ENCODE measurements at places on chromosomes 3 and 15.
A peak's percentile ranks its signal among the peaks of the same experiment; 100 is the strongest.

GRCh38 chr3:38968891-38969290 is 82.9 kb downstream of the SCN11A start:
- DNase-seq: no peak

DNA sequence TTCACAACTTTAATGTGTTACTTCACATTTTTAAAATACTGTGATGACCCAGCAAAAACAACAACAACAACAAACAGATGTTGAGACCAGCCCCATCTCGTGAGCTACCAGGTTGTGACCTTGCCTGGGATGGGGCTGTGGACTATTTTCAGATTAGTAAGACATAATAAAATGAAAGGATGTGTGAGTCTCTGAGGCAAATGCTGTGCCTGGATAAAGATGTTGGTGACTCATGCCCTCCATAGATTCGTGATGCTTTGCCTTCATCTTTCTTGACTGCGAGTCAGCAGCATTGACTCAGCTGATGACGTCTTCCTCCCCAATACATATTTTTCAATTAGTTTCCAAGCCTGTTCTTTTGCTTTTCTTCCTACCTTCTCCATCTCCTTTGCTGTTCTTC is 453.0 kb upstream of the CFAP20DC start:
- no peak for DNase-seq

DNA sequence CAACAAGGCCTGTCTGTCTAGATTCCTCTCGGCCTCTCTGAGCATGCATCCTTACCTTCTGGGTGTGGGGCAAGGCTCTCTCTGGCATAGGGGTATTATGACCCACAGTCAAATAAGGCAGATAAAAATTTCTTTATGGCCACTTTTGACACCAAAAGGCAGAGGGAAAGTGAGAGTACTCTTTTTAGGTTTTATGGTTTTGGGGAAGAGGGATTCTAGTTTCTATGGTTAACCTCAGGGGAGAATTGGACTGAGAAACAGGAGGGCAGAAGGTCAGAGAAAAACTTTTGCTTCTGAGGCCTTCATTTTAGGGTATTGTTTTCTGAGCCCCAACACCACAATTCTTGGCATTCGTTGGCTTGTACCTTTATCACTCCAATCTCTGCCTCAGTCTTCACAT is 70.0 kb upstream of the CCDC54 start:
- no peak for DNase-seq

DNA sequence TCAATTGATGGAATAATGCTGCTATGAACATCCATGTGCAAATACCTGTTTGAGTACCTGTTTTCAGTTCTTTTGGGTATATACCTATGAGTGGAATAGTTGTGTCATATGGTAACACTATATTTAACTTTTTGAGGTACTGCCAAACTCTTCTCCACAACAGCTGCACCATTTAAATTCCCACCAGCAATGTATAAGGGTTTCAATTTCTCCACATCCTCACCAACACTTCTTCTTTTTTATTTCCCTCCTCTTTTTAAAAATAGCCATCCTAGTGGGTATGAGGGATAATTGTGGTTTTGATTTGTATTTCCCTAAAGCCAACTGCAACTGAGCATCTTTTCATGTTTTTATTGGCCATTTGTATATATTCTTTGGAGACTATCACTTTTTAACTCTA is 31.3 kb upstream of the ARHGEF3 start:
- no peak for DNase-seq

DNA sequence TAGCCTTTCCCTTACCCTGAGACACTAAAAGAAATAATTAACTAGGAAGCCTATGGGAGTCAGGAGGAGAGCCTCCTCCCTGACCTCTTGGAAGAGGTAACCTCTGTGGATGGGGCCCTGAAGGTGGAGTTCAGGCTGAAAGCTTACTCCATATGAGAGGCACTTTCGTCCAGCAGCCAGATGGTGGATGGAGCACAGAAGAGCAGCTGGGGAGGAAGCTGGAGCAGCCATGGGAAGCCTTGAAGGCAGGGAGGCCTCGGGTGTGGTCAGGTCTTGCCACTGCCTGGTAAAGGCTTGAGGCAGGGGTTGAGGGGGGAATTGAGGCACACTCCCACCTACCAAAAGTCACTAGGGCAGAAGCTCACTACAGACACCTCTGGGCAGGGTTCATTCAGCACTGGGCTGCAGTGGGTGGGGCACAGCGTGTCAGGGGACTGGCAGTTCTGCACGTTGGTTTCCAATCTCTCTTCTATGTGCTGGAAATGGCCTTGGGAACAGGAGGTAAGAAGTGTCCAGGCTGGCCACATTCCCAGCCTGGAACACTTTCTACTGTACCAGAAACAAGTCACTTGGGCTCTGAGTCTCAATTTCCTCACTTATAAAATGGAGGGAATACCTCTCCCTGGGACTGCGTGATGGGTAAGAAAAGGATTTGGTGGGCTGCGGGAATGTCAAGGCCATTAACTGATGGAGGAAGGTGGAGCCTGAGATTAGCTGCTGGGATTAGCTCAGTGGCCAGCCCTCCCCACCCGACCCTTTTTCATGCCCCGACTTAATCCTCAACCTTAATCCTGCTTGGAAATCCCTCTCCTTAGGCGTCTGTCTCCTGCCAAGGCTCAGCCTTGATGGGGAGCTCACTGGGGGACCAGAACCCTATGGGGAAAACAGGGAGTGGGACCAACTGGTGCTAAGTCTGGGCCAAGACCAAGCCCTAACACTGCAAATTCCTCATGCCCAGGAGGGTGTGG is 5.4 kb downstream of the PCBP4 start:
- DNase-seq: no peak

DNA sequence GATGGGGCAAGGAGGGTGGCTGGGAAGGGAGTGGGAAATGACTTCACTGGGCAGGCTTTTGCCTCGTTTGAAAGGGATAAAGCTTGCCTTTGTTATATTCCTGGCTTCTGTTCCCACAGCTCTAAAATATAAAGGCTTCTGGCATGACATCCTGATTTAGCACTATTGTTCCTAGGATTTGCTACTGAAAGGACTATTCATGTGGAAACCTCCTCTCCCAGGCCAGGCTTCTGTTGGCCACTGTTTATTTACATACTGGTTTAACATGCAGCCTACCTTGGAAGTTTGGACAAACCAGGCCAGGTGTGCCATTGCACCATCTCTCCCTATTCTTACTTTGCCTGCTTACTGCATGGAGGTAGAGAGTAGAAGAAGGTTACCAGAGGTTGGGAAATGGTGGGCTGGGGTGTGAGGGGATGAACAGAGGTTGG is 2.4 kb upstream of the LMCD1 start:
- no peak for DNase-seq

GRCh38 chr3:63349583-63350573 is 71.8 kb downstream of the SYNPR start:
- DNase-seq: peak; percentile 25

GRCh38 chr3:83769791-83770663 is 1188.8 kb upstream of the CADM2 start:
- no peak for DNase-seq

- DNase-seq: no peak
These were observed 16.0 kb downstream of the HACD2 start for GRCh38 chr3:123568875-123569274.

- no peak for DNase-seq
These were observed 31.0 kb upstream of the OR5K4 start for GRCh38 chr3:98322686-98323085.

DNA sequence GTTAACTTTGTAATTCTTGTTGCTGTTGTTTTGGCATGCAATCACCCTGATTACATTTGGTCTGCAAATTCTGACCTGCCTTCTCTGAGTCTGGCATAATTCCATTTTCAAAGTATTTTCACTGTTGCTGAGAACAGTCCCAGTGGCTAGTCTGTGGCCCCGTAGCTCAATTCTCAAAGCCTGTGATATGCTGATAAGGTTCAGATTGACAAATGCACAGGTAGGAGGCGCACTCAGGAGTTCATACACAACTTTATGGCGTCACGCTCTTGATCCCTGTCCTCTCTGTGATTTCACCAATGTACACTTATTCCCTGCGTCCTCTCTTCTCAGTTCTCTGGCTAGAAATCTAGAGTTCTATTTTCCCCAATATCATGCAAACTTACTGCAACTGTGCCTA is 376.6 kb upstream of the SLCO3A1 start:
- no peak for DNase-seq

GRCh38 chr3:3178498-3179328 is 778 bp downstream of the CRBN start:
- no peak for DNase-seq

DNA sequence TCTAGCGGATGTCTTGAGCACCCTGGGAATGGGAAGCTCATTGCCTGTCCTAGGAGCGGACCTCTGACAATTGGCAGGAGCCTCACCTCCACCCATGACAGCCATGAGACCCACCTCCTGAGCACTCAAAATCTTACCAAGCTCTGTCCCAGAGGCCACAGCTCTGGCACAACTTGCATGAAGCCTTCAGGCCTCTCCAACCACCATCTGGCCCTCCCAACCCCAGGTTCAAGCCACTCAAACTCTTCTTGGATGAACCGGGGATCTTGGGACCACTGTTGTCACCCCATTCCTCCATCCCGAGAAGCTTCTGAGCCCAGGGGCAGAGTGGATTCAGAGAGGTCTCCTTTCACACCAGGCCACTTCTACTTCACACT is 1.5 kb downstream of the VIPR1 start:
- no peak for DNase-seq

DNA sequence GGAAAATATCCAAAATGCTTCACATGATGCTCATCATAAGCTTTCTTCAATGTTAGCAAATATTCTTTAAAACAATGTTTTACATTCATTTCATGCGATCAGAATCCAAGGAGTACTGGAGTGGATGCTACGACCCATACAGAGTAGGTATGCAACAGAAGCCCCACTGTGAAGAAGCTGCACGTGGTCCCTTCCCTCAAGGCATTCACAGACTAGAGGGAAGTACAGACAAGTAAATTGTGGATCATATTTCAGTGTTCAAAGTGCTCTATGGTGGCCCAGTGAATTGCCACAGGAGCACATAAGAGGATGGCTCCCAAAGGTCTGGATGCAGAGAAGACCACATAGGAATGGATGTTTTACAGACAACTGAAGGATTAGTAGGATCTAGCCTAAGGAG is 789.9 kb downstream of the IGSF11 start:
- DNase-seq: no peak

- no peak for DNase-seq
These were observed 20.8 kb downstream of the AKAP13 start for GRCh38 chr15:85401108-85401774.

DNA sequence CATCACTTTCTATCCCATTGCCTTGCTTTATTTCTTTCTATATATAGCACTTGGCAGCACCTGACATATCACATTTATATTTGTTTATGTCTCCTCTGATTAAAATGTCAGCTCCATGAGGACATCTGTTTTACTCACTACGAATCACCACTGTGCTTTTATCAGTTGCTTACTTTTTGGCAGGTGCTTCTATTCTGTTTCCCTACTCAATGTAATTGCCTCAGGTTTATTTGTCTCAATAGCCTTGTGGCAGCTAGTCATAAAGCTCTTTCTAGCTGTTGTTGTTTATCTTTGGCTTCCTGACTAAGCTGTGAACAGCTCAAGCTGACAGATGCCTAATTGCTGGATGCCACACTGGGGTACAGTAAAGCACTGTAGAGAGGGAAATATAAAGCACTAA is 85.5 kb downstream of the VPS13C start:
- no peak for DNase-seq

DNA sequence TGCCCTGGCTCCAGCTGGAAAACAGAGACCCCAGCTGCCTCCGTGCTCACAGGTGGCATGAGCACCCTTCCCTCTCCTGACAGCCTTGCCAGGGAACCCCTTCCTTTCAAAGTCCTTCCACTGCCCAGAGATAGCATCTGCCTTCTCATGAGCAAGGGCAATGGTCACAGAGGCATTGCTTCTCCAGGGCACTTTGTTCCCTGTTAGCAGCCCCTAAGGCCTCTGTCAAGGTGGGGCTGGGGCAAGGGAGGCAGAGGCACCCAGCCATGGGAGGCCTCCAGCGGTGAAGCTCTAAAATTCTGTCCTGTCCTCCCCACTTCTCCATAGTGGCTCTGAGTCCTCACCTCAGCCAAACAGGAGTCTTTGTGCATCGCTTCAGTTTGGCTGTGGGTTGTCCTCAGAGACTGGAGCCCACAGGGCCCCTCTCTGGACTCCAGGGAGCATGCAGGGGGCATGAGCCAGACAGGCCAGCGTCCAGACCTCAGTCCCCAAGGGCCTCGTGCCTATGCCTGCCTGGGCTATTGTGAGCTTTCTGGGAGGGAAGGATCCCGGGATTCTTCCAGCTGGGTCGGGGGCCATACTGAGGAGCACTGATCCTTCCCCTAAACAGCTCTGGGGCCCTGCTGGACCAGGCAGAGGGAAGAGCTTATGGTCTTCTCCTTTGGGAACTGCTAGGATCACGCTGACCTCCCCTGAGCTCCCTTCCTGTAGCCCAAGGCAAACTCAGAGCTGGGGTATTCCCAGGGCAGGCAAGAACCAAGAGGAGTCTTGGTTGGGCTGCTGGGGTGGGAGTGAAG is 106.6 kb downstream of the DNAJB8 start:
- DNase-seq: no peak

DNA sequence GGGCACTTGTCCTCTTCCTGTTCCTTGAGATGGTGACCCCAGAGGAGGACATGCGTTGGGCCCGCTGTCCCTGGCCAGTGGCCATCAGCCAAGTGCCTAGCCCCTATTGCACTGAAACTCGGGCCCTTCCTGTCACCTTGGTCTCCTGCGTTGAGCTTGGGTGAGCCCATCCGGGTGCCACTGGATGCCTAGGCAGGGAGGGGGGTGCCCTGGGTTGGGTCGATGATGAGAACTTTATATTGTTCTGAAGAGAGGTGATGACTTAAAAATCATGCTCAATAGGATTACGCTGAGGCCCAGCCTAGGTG is 221.8 kb downstream of the SNRPN start:
- no peak for DNase-seq

DNA sequence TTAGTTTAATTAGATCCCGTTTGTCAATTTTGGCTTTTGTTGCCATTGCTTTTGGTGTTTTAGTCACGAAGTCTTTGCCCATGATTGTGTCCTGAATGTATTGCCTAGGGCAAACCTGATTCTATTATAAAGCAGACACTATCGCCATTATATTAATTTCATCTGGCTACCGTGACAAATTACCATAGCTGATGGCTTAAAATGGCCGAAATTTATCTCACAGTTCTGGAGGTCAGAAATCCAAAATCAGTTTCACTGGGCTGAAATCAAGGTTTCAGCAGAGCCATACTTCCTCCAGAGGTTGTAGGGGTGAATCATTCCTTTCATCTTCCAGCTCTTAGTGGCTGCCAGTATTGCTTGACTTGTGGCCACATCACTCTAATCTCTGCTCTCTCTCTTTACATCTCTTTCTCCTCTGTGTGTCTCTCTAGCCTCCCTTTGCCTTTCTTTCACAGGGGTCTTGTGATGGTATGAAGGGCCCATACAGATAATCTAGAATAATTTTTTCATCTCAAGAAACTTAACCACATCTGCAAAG is 31.7 kb upstream of the FRMD4B start:
- DNase-seq: no peak

- no peak for DNase-seq
These were observed 811.4 kb downstream of the NAALADL2 start for GRCh38 chr3:175670557-175670956.

- no peak for DNase-seq
These were observed 212.9 kb downstream of the TIGIT start for GRCh38 chr3:114506591-114507300.

GRCh38 chr15:39555885-39556284 is 25.0 kb upstream of the THBS1 start:
- no peak for DNase-seq

All from HL-60 (cell line).